ENCODE measurements at places on chromosomes 6 and 20. TPM values are rescaled to one million over a fixed set of nuclear protein-coding genes. Genes with fewer than 3 reads are reported as not detected.

Gene TFAP2A
- 9.6 TPM for total RNA-seq

- peak overlapping the region; percentile 35 for H3K4me3 ChIP-seq
- H3K36me3 ChIP-seq: no peaks in the 10 kb centered on the region
- no peak overlapping the region for H3K27ac ChIP-seq
Observed at GRCh38 chr6:296151-297122, 4.2 kb downstream of the DUSP22 start.

DNA sequence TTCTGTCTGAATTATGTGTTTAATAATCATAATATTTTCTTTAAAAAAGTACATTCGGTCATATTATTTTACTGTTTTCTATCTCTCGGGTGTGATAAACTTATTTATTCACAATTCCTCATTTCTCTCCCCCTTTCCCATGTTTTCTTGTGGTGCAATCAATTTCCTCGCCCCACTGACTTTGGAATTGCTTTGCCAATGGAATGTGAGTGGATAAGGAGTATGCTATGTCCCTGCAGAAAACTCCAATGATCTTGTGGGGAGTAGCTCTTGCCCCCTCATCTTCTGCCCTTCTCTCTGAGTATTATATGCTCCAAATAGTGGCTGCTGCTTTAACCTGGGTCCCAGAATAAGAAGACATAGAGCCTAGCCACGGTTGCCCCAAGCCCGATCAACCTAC is 64.1 kb downstream of the HMGN3 start:
- H3K27ac ChIP-seq: no peak overlapping the region
- H3K4me3 ChIP-seq: no peak overlapping the region
- no peaks in the 10 kb centered on the region for H3K27me3 ChIP-seq
- H3K4me1 ChIP-seq: no peaks in the 10 kb centered on the region

DNA sequence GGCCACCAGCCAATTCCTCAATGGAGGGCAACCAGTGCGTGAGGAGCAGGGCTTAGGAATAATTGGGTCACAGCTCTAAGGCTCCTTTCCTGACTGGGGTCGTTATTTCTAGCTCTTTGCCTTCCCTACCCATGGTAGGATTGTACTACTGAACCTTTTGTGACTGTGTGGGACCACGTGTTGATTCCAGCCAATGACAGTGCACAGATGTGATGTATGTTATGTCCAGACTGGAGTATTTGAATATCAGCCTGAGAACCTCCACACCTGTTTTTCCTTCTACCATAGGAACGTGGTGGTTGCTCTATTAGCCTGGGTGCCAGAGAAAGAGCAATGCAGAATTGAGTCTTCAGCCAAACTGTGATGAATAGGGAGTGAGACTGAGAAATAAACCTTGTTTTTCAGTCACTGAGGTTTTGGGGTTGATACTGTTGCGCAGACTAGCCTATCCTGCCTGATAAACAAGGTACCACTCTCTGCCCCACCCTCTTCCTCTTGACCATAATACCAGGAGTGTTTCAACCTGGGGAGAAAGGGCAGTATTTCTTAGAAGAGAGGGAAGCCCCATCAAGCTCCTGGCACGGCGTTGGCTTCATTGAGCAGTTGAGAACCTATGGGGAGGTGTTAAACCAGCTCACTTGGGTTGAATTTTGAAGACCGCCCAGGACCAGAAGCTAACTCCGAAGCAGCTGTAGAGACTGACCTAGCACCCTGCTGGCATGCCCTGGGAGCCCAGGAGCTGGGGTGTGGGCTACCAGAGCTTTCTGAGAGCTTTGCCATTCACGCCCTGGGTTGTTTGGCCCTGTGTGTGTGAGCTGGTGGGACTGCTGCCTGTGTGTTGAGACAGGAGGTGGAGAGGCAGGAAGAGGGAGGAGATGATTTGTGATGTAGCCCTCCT is 105.5 kb upstream of the BACH2 start:
- H3K4me3 ChIP-seq: no peak overlapping the region
- peaks cover 21% of the 10 kb centered on the region for H3K4me1 ChIP-seq
- no peaks in the 10 kb centered on the region for H3K27me3 ChIP-seq

DNA sequence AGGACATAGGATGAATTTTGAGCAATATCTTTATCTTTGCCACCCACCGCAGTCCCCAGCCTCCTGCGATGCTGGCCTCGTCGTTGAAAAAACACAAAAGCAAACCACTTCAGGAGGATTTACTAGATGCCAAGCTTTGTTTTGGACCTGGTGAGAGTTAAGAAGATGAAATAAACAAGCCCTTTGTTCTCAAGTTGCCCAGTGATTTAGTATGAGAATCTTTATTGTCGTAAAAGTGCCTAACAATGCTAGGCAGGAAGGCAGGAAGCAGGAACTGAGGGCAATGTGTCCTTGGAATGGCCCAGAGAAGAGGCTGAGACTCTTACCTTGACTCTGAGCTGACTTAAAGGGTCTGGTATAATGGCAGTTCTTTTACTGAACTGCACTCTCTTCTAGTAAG is 116.0 kb downstream of the TRMT11 start:
- H3K36me3 ChIP-seq: peaks cover 22% of the 10 kb centered on the region
- H3K4me3 ChIP-seq: no peak overlapping the region
- no peak overlapping the region for H3K27ac ChIP-seq
- H3K27me3 ChIP-seq: no peaks in the 10 kb centered on the region
- peaks cover 25% of the 10 kb centered on the region for H3K4me1 ChIP-seq

GRCh38 chr6:87197547-87197946 is 42.2 kb downstream of the ZNF292 start:
- no peak overlapping the region for H3K4me3 ChIP-seq
- DNase-seq: no peak
- H3K27ac ChIP-seq: no peak overlapping the region
- peaks cover 9% of the 10 kb centered on the region for H3K4me1 ChIP-seq
- no peaks in the 10 kb centered on the region for H3K27me3 ChIP-seq

Data from neural crest cell (in vitro differentiated cells).